ENCODE measurements at places on chromosomes 3 and 15.
A peak's percentile ranks its signal among the peaks of the same experiment; 100 is the strongest.

DNA sequence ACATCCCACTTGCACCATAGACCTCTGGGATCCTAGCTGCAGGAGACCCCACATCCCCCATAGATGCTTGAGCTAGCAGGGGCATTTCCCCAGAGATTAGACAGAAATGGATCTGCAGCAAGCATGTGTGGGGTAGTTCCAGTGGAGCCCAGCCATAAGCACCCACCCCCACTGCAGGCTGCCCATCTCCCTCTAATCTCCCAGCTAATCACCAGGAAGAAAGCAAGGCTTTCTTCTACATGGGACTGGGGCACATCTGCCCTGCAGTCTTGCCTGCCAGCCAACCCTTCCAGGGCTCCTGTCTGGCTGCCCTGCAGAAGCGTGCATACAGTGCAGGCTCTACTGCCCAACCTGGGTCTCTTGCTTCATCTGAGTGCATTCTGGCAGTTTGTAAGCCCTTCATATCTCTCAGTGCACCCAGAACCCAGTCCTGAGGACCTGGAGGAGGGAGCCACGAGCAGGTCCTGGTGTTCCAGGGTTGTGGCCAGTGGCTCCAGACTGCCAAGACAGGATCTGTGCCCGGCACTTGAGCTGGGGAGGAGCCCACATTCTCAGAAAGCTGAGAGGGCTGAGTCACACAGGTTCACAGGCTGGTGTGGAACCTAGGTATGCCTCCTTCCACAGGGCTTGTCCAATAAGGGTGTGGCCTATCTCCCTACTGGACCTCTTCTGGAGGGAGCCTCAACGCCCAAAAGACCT is 49.9 kb upstream of the IGSF11 start:
- no peak for DNase-seq

- no peak for DNase-seq
These were observed 59.5 kb upstream of the TGFBR2 start for GRCh38 chr3:30546934-30547333.

- DNase-seq = no peak
These were observed 105.5 kb downstream of the IL1RAP start for GRCh38 chr3:190619353-190619752.

- no peak for DNase-seq
These were observed 321.0 kb upstream of the NAALADL2 start for GRCh38 chr3:174538151-174538550.

GRCh38 chr3:33041909-33042308 is 55.0 kb downstream of the GLB1 start:
- no peak for DNase-seq

DNA sequence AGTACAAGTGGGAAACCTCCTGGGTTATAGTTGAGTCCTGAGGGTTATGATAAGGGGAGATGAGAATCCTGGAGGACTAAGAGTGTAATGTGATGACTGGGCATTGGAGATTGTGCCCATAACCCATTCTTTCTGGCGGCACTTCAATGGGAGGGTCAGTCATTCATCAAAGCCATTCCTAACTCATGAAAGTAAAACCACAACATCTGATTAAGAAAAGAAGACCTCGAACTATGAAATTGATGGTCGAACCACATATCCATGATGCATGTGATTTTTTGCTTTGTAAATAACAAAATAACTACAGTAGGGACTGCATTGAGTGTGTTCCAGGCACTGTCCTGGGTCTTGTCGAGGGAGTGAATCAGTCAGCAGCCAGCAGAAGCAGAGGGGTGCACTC is 215.1 kb downstream of the SHQ1 start:
- DNase-seq = no peak

GRCh38 chr15:51620641-51621040 is 1.9 kb downstream of the DMXL2 start:
- DNase-seq = no peak

- peak; percentile 42 for DNase-seq
These were observed 20.3 kb upstream of the CSPG4 start for GRCh38 chr15:75732809-75733451.

DNA sequence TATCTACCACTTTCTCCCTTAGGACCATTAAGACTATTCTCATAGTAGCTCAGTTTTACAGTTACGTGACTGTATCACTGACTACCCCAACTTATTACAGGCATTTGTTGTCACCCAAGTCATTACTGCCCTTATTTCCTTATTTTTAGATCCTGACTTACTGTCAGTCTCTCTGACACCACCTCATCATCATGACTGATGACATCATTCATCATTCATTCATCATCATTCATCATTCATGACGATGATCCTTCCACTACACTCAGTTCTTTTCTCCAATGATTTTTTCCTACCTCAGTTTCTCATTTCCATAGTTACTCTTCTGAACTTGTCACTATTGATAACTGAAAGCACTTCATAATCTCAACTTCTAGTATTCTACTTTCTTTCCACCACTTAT is 83.8 kb downstream of the ADAM10 start:
- no peak for DNase-seq

DNA sequence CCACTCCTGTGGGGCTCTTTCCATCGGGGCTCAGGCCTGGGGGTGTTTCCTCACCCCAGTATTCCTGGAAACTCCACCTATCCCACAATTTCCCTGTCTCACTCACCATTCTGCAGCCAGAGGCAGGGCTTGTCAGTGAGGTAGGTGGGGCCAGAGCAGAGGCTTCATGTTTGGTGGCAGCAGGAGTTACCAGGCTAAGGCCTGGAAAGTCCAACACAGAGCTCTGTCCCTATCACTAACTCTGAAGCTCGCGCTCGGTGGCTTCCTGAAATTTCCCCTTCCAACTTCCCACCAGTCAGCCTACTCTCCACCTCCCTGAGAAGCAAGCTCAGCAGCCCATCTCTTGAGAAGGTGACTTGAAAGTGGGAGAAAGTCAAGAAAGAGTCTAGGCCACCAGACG is 44.2 kb downstream of the CDC25A start:
- DNase-seq = no peak

- DNase-seq = peak; percentile 52
These were observed 225 bp downstream of the RHOA start for GRCh38 chr3:49411535-49411967.

DNA sequence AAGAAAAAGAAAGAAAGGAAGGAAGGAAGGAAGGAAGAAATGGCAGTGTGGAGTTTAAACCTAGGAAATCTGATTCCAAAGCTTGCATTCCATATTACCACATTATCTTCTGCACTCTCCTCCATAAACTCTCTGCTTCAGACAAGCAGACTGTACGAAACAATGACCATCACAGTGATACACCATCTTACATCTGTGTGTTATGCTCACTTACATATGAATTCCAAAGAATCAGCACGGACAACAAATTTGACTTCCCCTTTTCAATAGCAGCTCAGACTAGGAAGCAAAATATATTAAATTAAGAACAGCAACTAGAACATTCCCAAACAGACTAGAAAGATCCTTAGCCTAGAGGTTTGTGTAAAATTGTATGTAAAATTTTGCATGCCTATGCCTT is 18.0 kb upstream of the PPM1L start:
- DNase-seq = no peak

GRCh38 chr15:95953032-95953431 is 377.5 kb upstream of the NR2F2 start:
- no peak for DNase-seq

DNA sequence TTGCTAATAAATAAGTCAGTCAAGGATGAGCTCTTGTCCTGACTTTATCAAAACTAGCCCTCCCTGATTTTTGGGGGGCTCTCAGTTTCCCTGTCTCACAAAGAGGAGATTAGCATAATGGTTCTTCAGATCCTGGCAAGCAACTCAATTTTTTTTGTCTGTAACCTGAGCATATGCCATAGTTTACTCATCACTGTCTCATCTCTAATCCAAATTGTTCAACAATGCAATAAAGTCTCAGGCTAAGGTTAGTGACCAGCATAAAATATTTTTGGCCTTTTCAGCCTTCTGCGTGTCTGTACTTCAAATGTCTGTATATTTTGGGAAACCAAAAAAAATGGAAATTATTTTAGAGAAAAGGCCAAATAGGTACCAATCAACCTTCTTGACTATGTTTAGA is 465.6 kb upstream of the TPRG1 start:
- no peak for DNase-seq

GRCh38 chr3:61985020-61985419 is 388.3 kb downstream of the FEZF2 start:
- no peak for DNase-seq

DNA sequence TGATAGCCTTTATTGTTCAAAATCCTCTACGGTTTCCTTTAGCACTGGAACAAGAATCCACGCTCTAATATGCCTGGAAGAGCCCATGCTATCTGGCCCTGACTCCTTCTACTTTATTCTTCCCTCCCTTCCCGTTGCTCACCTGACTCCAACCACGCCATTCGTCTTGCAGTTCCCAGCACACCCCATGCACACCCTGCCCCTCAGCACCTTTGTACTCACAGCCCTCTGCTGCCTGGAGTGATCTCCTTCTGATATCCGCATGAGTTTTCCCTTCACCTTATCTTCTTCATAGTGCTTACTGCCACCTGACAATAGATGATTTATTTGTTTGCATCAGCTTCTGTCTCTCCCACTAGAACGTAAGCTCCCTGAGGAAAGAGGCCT is 16.6 kb upstream of the BCL2A1 start:
- no peak for DNase-seq

DNA sequence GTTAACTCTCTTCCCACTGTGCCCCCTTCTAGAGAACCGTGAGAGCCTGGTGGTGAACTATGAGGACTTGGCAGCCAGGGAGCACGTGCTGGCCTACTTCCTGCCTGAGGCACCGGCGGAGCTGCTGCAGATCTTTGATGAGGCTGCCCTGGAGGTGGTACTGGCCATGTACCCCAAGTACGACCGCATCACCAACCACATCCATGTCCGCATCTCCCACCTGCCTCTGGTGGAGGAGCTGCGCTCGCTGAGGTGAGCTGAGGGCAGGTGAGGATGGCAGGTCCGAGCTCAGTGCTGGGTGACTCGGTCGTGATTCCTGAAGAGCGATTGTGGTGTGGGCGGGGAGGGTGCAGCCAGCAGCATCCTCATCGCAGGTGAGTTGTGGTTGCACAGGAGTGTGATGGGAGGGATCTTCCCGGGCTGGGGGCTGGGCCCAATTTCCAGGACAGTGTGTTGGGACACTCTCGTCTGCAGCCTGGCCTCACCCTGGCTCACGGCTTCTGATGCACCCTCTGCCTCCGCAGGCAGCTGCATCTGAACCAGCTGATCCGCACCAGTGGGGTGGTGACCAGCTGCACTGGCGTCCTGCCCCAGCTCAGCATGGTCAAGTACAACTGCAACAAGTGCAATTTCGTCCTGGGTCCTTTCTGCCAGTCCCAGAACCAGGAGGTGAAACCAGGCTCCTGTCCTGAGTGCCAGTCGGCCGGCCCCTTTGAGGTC is 8.0 kb downstream of the MCM2 start:
- no peak for DNase-seq

DNA sequence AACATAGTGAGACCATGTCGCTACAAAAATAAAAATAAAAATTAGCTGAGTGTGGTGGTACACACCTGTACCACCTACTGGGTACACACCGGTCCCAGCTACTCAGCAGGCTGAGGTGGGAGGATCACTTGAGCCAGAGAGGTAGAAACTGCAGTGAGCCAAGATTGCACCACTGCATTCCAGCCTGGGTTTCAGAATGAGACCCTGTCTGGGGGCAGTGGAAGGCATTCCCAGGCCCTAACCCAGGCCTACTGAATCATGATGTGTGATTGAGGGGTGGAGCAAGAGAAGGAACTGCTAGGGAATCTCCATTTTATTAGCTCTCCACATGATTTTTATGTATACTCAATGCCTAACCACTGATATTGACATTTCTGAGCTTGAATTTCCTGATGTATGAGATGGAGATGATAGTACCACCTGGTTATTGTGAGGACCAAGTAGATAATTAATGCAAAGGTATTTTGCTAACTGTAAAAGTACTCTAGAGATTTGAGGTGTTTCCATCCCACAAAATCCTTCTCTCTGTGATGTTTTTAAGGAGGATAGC is 169.5 kb upstream of the UMPS start:
- no peak for DNase-seq

GRCh38 chr3:181696626-181697230 is 15.0 kb upstream of the SOX2 start:
- no peak for DNase-seq

DNA sequence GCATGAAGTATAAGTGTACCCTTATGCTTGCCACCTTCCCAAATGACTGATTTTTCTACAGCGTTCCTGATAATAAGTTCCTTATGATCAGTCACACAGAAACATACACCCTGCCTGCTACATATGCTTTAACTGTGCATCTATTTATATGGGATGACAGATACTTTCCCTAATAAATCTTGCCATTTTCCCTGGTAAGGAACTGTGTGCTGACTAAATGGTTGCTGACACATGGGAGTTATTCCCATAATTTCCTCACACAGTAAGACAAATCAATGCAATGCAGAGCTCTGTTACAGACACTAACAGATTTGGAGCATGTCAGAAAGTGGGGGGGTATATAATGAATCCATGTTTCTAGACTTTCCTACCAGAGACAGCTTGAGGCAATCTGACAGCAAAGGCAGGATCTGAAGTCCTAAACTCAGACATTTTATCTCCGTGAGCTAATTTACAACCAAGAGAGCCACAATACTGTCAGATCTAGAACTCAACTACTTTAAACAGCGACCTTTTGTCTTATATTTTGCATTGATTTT is 86.9 kb upstream of the TCF12 start:
- no peak for DNase-seq

GRCh38 chr3:114714237-114714636 is 420.4 kb downstream of the TIGIT start:
- DNase-seq = no peak

GRCh38 chr15:81024936-81025335 is 24.2 kb downstream of the TLNRD1 start:
- DNase-seq = no peak

- no peak for DNase-seq
These were observed 66.3 kb upstream of the EPHA6 start for GRCh38 chr3:96748139-96748538.

GRCh38 chr3:195209847-195210265 is 61.1 kb downstream of the XXYLT1 start:
- DNase-seq = no peak

DNA sequence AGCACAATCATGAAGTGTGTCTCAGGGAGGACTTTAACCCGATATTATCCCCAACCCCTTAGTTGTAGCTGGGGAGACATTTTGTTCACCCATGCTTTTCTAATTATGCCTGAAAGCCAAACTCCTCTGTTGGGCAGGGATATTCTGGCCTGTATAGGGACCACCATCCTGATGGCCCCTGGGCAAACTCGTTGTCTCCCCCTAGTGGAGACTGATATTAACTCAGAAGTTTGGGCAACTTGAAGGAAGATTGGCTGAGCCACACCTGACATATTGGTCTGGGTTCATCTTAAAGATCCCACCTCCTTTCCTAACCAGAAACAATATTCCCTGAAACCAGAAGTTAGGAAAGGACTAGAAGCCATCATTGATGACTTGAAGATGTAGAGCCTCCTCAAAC is 42.3 kb downstream of the TM4SF18 start:
- DNase-seq = no peak

GRCh38 chr3:189204167-189204866 is 32.5 kb downstream of the TPRG1 start:
- no peak for DNase-seq

DNA sequence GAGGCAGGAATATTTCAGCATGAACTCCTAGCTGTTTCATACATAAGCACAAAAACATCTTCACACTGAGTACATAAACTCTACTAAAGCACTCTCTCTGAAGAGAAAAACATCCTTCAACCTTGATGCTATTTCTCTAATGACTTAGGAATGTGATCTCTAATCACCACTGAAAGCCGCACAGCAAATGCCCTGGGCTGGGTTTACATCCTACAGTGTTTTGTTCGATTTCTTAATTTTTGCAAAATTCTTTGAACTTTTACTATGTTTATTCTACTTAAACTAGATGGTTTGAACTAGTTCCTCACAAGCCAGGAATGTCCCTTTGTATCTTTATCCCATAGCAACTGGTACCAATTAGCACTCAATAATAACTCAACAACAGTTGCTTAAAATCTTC is 130.9 kb upstream of the ABI3BP start:
- DNase-seq = no peak

Data from activated T-cell treated with anti-CD3 and anti-CD28 coated beads for 48 hours (primary cell).